ENCODE measurements at places on chromosomes 2 and 18. TPM values are rescaled to one million over a fixed set of nuclear protein-coding genes. Genes with fewer than 3 reads are reported as not detected.
A peak's percentile ranks its signal among the peaks of the same experiment; 100 is the strongest.

GRCh38 chr2:158015428-158016076 is 86.1 kb upstream of the UPP2 start:
- H3K27me3 ChIP-seq = no peaks in the 10 kb centered on the region
- H3K4me3 ChIP-seq = no peak overlapping the region
- no peak for DNase-seq
- no peaks in the 10 kb centered on the region for H3K36me3 ChIP-seq
- H3K27ac ChIP-seq = no peak overlapping the region

KCNS3 gene
- 20.8 TPM for total RNA-seq

GRCh38 chr18:48781163-48781987 is 169.4 kb downstream of the SMAD7 start:
- peak overlapping the region; percentile 25 for H3K4me3 ChIP-seq
- H3K27me3 ChIP-seq = no peaks in the 10 kb centered on the region
- peak overlapping the region; percentile 45 for H3K27ac ChIP-seq
- H3K36me3 ChIP-seq = no peaks in the 10 kb centered on the region
- peak; percentile 58 for DNase-seq

DNA sequence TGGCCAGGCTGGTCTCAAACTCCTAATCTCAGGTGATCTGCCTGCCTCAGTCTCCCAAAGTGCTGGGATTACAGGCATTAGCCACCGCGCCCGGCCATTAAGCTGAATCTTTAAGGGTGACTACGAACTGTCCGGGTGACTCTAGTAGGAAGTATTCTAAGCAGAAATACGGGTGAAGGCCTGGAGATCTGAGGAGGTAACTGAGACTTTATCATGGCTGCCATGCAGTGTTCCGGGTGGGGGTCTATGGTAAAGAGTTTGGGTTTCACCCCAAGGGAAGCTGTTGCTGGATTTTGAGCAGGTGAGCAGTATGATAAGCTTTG is 20.1 kb upstream of the ROCK2 start:
- no peaks in the 10 kb centered on the region for H3K27me3 ChIP-seq
- H3K4me1 ChIP-seq = peaks cover 8% of the 10 kb centered on the region
- DNase-seq = no peak
- no peak overlapping the region for H3K27ac ChIP-seq
- no peak overlapping the region for H3K4me3 ChIP-seq

SLC35G4 gene
- total RNA-seq = not detected

DARS1 gene
- total RNA-seq = 44.1 TPM

CAVIN2 gene
- 54.0 TPM for total RNA-seq

ATOH8 gene
- 106 TPM for total RNA-seq

DNA sequence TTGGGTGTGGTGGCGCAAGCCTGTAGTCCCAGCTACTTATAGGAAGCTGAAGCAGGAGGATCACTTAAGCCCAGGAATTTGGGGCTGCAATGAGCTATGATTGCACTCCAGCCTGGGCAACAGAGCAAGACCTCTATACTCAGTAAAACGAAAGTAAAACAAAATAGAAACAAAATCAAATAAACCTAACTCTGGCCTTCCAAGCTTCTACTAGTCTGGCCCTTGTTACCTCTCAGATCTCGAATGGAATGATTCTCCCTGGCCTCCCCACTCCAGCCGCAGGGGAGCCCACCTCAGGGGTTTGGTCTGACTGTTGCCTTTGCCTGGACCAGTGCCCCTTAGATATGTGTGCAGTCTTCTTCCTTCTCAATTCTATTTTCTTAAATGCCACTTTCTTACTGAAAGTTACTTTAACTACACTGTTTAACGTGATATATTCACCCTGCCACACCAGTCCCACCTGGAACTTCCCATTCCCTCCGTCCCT is 160.0 kb upstream of the GCFC2 start:
- H3K27ac ChIP-seq = no peak overlapping the region
- DNase-seq = no peak
- H3K36me3 ChIP-seq = no peaks in the 10 kb centered on the region
- H3K27me3 ChIP-seq = no peaks in the 10 kb centered on the region

DNA sequence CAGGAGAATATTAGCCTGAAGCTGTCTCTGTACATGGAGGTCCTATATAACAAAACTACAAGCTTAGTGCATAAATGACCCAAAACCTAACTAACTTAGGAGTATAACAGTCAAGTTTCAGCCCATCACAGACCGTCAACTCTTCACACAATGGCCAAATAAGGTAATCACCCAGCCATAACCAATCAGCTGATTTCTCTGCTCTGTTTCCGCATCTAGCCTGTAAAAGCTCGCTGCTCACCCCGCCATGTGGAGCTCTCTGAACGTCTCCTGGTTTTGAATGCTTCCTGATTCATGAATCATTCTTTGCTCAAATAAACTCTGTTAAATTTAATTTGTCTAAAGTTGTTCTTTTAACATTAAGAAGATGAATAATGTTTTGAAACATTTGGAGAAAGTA is 593.6 kb downstream of the TMX3 start:
- H3K4me3 ChIP-seq = no peak overlapping the region
- H3K27me3 ChIP-seq = peaks cover 2% of the 10 kb centered on the region
- H3K27ac ChIP-seq = no peak overlapping the region
- H3K4me1 ChIP-seq = no peaks in the 10 kb centered on the region
- DNase-seq = no peak

- H3K36me3 ChIP-seq = no peaks in the 10 kb centered on the region
- no peak overlapping the region for H3K4me3 ChIP-seq
- no peak overlapping the region for H3K27ac ChIP-seq
Measured at GRCh38 chr2:221372159-221372884, 199.8 kb downstream of the EPHA4 start.

GRCh38 chr18:59742325-59743111 is 45.3 kb upstream of the CCBE1 start:
- DNase-seq = no peak
- H3K4me3 ChIP-seq = no peak overlapping the region
- no peak overlapping the region for H3K27ac ChIP-seq
- H3K4me1 ChIP-seq = no peaks in the 10 kb centered on the region
- H3K36me3 ChIP-seq = no peaks in the 10 kb centered on the region

- no peak for DNase-seq
- no peak overlapping the region for H3K27ac ChIP-seq
Measured at GRCh38 chr18:36315736-36316135, 18.2 kb downstream of the FHOD3 start.

- H3K4me3 ChIP-seq = no peak overlapping the region
- DNase-seq = no peak
Measured at GRCh38 chr2:220224691-220225543, 597.5 kb downstream of the SLC4A3 start.

DNA sequence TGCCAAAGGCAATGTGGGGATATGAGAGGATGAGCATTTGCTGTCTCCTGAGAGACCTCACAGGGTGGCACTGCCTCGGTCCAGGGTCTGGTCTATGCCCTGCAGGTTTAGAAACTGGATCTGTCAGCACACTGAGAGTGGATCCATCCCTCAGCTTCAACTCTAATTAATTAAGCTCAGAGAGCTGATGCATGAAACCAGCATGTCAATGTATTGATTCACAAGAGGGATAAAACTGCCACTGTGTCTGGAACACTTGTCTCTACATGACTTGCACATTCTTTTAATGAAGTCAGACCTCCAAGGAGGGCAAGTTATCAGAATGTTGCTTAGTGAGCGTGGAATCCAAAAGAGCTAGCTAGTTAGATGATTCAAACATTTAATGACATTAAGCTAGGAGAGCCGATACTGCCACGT is 22.5 kb upstream of the POLE4 start:
- no peak overlapping the region for H3K27ac ChIP-seq
- no peak overlapping the region for H3K4me3 ChIP-seq
- no peak for DNase-seq
- H3K27me3 ChIP-seq = no peaks in the 10 kb centered on the region
- no peaks in the 10 kb centered on the region for H3K4me1 ChIP-seq
- no peaks in the 10 kb centered on the region for H3K36me3 ChIP-seq

ZSWIM2 gene
- not detected for total RNA-seq

GRCh38 chr2:41598161-41598894 is 449.5 kb upstream of the PKDCC start:
- peak overlapping the region; percentile 78 for H3K27ac ChIP-seq
- DNase-seq = peak; percentile 43
- H3K27me3 ChIP-seq = no peaks in the 10 kb centered on the region
- no peak overlapping the region for H3K4me3 ChIP-seq
- H3K4me1 ChIP-seq = peaks cover 9% of the 10 kb centered on the region

ANKRD62 gene
- total RNA-seq = not detected

- no peaks in the 10 kb centered on the region for H3K27me3 ChIP-seq
- no peak overlapping the region for H3K4me3 ChIP-seq
- no peak for DNase-seq
- no peaks in the 10 kb centered on the region for H3K4me1 ChIP-seq
- no peaks in the 10 kb centered on the region for H3K36me3 ChIP-seq
Measured at GRCh38 chr2:215652388-215652787, 216.5 kb upstream of the FN1 start.

- H3K4me1 ChIP-seq = no peaks in the 10 kb centered on the region
- no peak overlapping the region for H3K4me3 ChIP-seq
- H3K27me3 ChIP-seq = no peaks in the 10 kb centered on the region
- DNase-seq = no peak
Measured at GRCh38 chr2:77629539-77629938, 107.4 kb upstream of the LRRTM4 start.

G6PC2 gene
- total RNA-seq = not detected

UGT1A3 gene
- total RNA-seq = not detected

FARP2 gene
- total RNA-seq = 63.8 TPM

GRCh38 chr2:97858442-97858841 is 137.3 kb downstream of the TMEM131 start:
- H3K27ac ChIP-seq = no peak overlapping the region
- H3K4me1 ChIP-seq = no peaks in the 10 kb centered on the region
- no peak overlapping the region for H3K4me3 ChIP-seq
- no peak for DNase-seq

- H3K27me3 ChIP-seq = no peaks in the 10 kb centered on the region
- no peaks in the 10 kb centered on the region for H3K4me1 ChIP-seq
- no peak for DNase-seq
Measured at GRCh38 chr2:113711851-113712250, 44.6 kb downstream of the SLC35F5 start.

DNA sequence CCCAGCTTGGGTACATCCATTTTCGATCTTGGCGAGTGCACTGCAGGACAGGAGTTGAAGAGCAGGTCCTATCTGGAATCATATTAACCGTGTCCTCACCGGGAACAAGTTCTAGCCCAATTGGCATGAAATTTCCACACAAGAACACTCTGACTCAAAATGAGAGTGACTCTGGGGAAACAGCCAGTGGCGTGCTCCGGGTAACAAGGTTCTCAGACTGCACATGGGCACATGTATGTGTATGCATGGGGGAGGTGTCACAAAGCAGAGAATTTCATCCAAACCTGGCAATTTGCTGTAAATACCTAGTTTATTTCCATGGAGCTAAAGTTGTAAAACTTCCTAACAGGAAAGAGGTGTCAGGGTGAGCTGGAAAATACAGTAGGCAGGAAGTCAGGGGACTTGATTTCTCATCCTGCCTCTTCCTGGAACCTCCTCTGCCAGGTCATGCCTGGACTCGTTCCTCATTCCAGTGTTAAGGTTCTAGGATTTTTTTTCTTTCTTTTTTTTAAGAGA is 1.7 kb downstream of the TUBB6 start:
- H3K36me3 ChIP-seq = peaks cover 6% of the 10 kb centered on the region
- no peaks in the 10 kb centered on the region for H3K27me3 ChIP-seq
- no peak for DNase-seq
- peak overlapping the region; percentile 84 for H3K4me3 ChIP-seq
